ENCODE measurements at places on chromosomes 2 and 18. TPM values are rescaled to one million over a fixed set of nuclear protein-coding genes. Genes with fewer than 3 reads are reported as not detected.

The PDCL3 gene
- total RNA-seq: 17.0 TPM

The INO80D gene
- total RNA-seq: 36.3 TPM

The CHRNG gene
- total RNA-seq: not detected

The CIDEA gene
- 5.0 TPM for total RNA-seq

The CHRND gene
- not detected for total RNA-seq

The GREB1L gene
- total RNA-seq: 2.0 TPM

Measured in sciatic nerve (tissue), 2 donors.